ENCODE measurements at places on chromosomes 5 and 9. TPM values are rescaled to one million over a fixed set of nuclear protein-coding genes. Genes with fewer than 3 reads are reported as not detected.

CNTFR gene
- 19.7 TPM for total RNA-seq

NSUN2 gene
- 29.4 TPM for total RNA-seq

CDC20B gene
- total RNA-seq: not detected

DNA sequence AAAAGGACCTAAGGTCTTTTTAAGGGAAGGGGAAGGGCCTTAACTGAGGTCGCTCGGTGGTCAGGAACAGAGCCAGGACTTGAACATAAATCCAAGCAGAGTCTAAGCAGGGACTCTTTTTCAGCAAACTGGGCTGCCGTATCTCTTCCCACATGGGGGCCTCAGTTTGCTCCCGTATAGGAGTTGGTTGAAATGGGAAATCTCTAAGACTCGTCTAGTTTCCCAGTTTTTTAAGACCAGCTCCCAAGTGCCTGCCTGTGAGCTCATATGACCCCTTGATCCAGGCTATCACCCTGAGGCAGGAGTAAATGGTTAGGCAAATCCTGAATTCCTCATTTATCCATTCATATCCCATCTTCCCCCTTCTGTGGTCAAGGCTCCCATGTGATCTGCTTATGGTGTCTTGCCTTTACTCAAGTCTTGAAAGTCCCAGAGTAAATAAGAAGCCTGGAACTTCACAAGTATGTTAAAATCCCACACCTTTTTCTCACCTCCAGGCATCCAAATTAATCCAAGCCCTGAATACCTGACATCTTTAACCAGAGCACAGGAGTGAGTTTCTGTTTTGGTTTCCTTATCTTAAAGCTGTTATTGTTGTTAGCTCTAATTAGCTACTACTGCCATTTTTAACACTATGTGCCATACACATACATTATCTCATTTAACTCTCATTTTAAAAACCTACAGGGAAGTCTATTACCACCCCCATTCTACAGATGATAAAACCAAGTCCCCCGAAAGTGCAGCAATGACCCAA, 3.0 kb downstream of the ARSI start:
- no peak for DNase-seq
- H3K4me1 ChIP-seq: no peaks in the 10 kb centered on the region
- H3K27ac ChIP-seq: no peak overlapping the region
- no peaks in the 10 kb centered on the region for H3K36me3 ChIP-seq
- H3K4me3 ChIP-seq: no peak overlapping the region

GRCh38 chr9:131096269-131097125, at the start of gene AIF1L:
Gene AIF1L (plus strand): TSS chr9:131096531. CDS start chr9:131096630, 99 bp downstream.
- no peak for DNase-seq
- no peaks in the 10 kb centered on the region for H3K4me1 ChIP-seq
- H3K27ac ChIP-seq: peak within 1 kb of the TSS; percentile 72
- H3K36me3 ChIP-seq: no peaks in the 10 kb centered on the region
- H3K4me3 ChIP-seq: peak within 1 kb of the TSS; percentile 55

GRCh38 chr9:130779153-130779855, 55.8 kb upstream of the ABL1 start:
- no peaks in the 10 kb centered on the region for H3K36me3 ChIP-seq
- peak; percentile 55 for DNase-seq
- H3K4me1 ChIP-seq: peaks cover 41% of the 10 kb centered on the region
- H3K27me3 ChIP-seq: no peaks in the 10 kb centered on the region
- H3K4me3 ChIP-seq: no peak overlapping the region

GRCh38 chr5:171986772-171987171, 19.7 kb downstream of the FBXW11 start:
- H3K36me3 ChIP-seq: no peaks in the 10 kb centered on the region
- H3K4me3 ChIP-seq: no peak overlapping the region
- no peak for DNase-seq
- H3K4me1 ChIP-seq: peaks cover 15% of the 10 kb centered on the region
- no peak overlapping the region for H3K27ac ChIP-seq

GRCh38 chr5:143166090-143166489, 237.4 kb downstream of the NR3C1 start:
- no peaks in the 10 kb centered on the region for H3K36me3 ChIP-seq
- peaks cover 49% of the 10 kb centered on the region for H3K4me1 ChIP-seq
- no peaks in the 10 kb centered on the region for H3K27me3 ChIP-seq
- no peak for DNase-seq
- no peak overlapping the region for H3K4me3 ChIP-seq

GRCh38 chr9:68446836-68447235, 90.4 kb downstream of the PGM5 start:
- DNase-seq: no peak
- H3K4me3 ChIP-seq: no peak overlapping the region
- no peak overlapping the region for H3K27ac ChIP-seq
- H3K4me1 ChIP-seq: no peaks in the 10 kb centered on the region

Data from gastrocnemius medialis (tissue), 4 donors.